Posterior vena cava (tissue), 2 donors: ENCODE measurements at places on chromosomes 3 and 15. TPM values are rescaled to one million over a fixed set of nuclear protein-coding genes. Genes with fewer than 3 reads are reported as not detected.

DNA sequence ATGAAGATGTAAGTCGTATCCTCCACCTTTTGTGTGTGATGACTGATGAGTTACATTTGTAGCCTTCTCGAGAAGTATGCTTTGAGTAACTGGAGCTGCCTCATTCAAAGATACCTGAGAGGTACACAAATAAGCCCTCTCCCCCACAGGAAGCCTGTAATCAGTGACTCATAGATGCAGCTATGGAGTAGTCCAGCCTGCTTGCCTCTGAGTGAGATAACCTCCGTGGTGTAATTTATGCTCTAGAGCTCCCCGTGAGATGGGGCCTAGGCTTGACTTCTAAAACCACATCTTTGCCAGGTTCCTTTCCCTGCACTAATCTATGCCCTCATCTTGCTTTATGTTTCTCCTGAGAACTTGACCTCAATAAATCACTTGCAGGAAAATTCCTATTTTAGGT lies 291.7 kb downstream of the SUCLG2 start:
- DNase-seq: no peak

DNA sequence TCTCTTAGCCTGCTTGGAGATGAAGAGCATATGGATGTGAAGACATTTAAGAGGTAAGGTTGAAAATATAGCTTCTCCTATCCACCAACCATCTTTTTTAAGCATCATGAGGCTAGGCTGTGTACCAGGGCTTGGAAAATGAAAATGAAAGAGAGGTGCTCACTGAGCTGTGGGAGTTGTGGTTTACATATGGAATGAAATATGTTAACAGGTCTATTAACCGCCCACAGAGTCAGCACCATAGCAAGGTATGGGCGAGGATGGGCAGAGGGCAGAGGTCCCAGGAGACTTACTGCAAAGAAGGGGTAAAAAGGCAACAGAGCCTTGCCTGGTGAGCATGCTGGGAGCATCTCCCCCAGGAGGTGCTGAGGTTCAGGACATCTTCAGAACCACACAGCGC lies 273.1 kb downstream of the GABRG3 start:
- DNase-seq: no peak

GRCh38 chr3:182404031-182404430 lies 389.3 kb upstream of the ATP11B start:
- no peak for DNase-seq

DNA sequence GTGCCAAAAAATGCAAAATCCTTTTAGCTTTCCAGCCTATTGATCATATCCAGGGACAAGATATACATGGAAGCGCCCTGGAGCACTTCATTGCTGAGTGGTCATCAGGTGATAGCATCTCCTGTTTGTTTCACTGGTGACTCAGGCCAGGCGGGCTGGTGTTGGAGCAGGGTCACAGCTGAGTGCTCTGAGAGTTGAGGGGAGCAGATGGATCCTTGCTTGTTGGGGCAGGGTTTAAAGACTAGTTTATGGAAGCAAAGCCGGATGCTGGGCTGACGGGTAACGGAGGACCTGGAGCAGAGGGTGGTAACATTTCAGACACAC lies 405.0 kb upstream of the TPM1 start:
- no peak for DNase-seq

DNA sequence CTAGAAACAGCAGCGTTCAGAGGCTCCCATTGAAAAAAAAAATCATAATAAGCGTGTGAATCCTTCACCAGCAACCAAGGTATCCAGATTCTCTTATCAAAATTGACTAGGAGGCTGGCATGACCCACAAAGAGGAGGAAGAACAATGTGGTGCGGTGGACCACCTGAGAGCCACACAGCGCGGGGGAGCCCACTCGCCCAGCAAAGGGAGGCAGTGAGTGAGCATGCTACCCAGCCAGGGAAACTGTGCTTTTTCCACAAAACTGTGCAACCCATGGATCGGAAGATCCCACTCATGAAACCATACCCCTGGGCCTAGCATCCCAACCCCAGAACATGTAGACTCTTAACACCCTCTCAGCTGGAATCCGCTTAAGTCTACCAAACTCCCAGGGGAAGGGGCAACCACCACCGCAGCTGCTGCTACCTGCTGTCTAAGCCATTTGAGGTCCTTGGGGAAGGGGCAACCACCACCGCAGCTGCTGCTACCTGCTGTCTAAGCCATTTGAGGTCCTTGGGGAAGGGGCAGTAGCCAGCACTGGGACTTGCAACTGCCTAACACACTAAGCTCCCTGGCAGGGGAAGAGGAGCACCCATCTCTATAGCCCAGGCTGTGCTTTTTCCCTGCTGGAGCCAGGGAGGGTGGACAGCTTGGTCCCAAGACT lies 102.8 kb upstream of the CLDN18 start:
- no peak for DNase-seq

DNA sequence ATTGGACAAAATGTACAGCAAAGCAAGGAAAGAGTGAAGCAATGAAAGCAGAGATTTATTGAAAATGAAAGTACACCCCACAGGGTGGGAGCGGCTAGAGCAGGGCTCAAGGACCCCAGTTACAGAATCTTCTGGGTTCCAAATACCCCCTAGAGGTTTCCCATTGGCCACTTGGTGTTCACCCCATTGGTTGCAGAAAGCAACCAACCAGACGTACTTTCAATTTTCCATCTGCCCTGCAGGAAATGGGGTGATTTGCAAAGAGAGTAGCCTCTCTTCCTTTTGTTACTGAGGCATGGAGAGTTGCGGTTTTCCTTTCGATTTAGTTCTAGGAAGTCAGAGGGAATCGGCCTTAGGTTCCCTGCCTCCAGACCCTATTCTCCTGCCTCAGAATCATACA lies 2.4 kb downstream of the PML start:
- DNase-seq: peak; percentile 14

Gene SCN11A
- 0.29 TPM for total RNA-seq

Gene CELSR3
- 0.67 TPM for total RNA-seq

- peak; percentile 87 for DNase-seq
Observed at GRCh38 chr3:63912768-63913588, 795 bp upstream of the SCAANT1 start.

- no peak for DNase-seq
Observed at GRCh38 chr15:71530116-71530515, 280.2 kb upstream of the NR2E3 start.

Gene ZBBX
- total RNA-seq: not detected

DNA sequence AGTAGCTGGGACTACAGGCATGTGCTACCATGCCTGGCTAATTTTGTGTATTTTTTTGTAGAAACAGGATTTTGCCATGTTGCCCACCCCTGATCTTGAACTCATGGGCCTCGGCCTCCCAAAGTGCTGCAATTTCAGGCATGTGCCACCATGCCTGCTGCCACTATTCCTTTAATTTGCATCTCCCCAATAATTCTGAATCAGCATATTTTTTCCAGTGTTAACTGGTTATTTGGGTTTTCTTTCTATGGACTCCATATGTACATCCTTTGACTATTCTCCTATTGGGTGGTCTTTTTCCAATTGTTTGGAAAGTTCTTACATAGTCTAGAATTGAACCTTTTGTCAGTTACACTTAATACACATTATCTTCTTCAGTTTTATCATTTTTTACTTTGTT lies 28.1 kb downstream of the HLTF start:
- no peak for DNase-seq

DNA sequence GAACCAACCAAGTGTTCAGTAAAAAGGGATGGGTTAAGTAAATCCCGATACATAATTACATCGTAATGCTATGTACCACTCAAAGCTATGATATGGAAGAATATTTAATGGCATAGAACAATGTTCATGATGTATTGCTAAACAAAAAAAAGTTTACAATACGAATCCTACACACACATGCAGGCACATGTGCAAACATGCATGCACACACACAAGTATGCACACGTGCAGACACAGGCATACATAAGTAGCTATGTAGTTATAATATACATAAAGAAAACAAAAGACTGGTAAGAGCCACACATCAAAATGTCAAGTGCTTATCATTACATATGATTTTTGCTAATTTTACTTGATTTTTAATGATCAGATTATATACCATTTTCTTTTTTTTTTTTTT lies 74.2 kb downstream of the ARRDC4 start:
- no peak for DNase-seq

Gene TRH
- total RNA-seq: not detected

GRCh38 chr15:31266712-31267111 lies 59.9 kb upstream of the KLF13 start:
- DNase-seq: peak; percentile 76

GRCh38 chr3:171984883-171985282 lies 54.5 kb upstream of the FNDC3B start:
- no peak for DNase-seq

Gene ATP13A5
- not detected for total RNA-seq

GRCh38 chr15:52318729-52319500 lies 23.3 kb upstream of the MYO5C start:
- DNase-seq: no peak

DNA sequence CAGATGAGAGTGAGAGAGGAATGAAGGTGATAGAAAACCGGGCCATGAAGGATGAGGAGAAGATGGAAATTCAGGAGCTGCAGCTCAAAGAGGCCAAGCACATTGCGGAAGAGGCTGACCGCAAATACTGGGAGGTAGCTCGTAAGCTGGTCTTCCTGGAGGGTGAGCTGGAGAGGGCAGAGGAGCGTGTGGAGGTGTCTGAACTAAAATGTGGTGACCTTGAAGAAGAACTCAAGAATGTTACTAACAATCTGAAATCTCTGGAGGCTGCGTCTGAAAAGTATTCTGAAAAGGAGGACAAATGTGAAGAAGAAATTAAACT lies 88.9 kb downstream of the EOMES start:
- no peak for DNase-seq

- no peak for DNase-seq
Observed at GRCh38 chr3:160793722-160794252, 37.8 kb downstream of the PPM1L start.

Gene CCR3
- total RNA-seq: not detected

Gene ADCY5
- 42.6 TPM for total RNA-seq

DNA sequence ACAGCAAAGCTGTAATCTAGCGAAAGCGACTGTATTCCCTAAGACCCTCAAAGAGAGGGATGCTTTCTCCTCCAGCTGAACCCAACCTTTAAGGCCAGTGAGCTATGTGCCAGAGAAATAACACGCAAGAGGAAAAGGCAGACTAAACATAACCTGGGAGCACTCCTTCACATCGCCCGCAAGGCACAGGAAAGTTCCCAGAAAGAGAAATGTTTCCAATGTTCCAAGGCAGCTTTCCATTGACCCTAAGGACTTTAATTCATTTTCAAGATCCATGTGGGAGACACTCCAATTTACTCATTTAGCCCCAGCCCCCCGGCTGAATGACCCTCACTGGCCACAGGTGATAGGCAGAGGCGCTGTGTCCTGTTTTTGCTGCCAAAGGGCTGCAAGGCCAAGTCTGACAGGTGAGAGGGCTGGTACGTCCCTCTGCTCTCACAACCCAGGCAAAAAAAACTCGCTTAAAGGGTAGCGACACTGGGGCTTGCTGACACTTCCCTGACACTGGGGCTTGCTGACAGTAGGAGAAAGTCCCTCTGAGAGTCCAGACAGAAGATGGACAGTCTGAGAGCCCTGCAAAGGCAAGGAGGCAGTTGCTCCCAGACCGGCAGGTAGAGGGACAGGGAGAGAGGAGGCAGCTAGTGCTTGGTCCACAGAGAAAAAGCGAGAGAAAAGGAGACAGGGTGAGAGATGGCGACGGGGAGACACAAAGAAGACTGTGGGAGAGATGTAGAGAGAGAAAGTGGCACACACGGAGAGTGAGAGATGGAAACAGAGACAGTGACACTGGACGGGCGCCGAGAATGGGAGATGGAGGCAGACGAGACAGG lies 702 bp downstream of the ARHGEF3 start:
- no peak for DNase-seq

Gene IMPG2
- total RNA-seq: 0.65 TPM

DNA sequence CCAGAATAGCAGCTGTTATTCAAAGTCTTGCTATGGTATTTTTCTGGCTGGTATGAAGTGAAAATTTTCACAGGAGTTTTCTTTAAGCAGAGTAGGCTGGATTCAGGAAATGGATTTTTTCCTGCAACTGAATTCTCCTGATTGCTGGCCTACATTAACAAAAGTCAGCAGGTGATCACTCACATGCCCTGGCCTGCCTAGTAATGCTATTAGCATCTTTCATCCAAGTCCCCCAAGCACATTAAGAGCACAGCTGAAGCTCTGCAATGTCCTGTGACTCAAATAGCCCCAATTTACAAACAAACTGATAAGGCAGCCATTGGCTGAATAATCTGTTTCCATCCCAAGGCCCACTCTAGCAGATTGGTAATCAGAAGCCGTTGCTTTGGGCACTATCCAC lies 688.3 kb upstream of the LMCD1 start:
- no peak for DNase-seq

DNA sequence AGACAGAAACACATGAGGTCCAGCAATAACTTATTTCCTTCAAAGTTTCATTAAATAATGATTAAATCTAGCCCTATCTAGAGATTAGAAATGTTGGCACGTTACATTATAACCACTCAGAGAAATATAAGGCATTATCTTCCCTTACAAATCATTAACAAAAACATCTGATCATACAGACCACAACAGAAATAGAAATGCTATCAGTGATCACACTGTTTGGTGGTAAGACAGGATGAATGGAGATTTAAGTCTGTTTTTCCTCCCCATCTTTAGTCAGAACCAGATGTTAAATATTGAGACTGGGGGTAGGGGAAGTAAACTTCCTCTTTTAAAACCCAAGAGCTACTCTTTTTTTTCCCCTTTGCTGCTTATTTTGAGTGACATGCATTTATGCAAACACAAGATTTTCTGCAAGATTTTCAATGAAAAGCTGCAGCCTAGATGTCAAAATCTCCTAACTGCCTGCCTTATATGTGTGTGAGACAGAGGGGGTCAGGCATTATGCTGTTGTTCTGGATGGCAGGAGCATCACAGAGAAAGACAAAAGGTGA lies 70.4 kb downstream of the CBLB start:
- DNase-seq: no peak

DNA sequence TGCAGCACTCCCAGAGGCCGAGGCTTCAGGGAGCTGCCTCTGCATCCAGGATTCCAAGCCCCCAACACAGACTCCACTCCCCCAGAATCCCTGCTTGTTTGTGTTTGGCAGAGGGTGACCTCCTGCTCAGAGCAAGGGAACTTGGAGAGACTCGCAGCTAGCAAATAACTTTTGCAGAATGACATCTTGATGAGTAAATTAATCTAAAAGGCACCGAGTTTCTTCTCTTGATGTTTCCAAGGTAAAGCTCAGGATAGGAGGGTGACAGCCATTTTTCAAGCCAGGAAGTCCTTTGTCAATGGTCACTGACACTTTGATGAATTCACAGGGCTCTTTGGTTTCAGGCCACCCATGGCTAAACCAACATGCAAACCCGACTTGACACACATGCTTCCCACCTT lies 523.0 kb downstream of the NTRK3 start:
- DNase-seq: no peak
